IPS DF 6.9 (cell line): ENCODE measurements at places on chromosomes 7 and 10.

GRCh38 chr7:128035712-128036111, 4.5 kb upstream of the LRRC4 start:
- no peak for DNase-seq

- DNase-seq, result no peak
Measured at GRCh38 chr7:39324139-39324760, 242.0 kb upstream of the YAE1 start.

DNA sequence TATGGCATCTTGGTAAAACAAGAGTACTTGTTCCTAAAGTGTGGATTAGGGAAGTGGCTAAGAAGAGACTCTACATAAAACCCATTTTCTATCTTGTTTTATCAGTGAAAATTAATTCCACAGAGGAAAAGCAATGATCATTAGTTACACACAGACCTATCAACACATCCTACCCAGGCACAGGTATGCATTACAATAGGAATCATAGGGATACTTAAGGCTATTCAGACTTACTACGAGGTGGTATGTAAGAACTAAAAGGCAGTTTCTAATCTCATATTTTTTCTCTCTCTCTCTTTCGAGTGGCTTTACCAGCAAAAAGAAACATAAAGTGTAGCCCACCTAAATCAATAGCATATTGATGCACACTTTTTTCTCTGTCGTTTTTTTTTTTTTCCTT, 166.3 kb upstream of the FEZF1 start:
- no peak for DNase-seq

GRCh38 chr7:50068026-50068425, 25.0 kb downstream of the ZPBP start:
- DNase-seq, result peak; percentile 0

- DNase-seq, result no peak
Measured at GRCh38 chr10:17161775-17162174, 32.2 kb upstream of the CUBN start.

DNA sequence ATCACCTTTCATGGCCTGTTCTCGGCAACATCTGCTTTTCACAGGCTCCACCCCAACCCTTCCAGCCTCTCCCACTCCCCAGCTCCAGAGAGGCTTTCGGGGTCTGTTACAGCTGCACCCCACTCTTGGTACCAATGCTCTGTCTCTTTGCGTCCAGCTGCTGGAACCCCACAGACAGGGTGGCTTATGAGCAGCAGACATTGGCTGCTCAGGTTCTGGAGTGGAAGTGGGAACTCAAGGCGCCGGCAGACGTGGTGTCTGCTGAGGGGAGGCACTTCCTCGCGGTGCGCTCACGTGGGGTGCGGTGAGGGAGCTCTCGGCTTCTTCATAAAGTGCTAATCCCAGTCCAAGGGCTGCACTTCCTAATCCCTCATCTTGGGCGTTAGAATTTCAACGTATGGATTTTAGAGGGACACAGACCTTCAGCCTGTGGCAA, 185.7 kb downstream of the ELFN1 start:
- DNase-seq, result no peak

DNA sequence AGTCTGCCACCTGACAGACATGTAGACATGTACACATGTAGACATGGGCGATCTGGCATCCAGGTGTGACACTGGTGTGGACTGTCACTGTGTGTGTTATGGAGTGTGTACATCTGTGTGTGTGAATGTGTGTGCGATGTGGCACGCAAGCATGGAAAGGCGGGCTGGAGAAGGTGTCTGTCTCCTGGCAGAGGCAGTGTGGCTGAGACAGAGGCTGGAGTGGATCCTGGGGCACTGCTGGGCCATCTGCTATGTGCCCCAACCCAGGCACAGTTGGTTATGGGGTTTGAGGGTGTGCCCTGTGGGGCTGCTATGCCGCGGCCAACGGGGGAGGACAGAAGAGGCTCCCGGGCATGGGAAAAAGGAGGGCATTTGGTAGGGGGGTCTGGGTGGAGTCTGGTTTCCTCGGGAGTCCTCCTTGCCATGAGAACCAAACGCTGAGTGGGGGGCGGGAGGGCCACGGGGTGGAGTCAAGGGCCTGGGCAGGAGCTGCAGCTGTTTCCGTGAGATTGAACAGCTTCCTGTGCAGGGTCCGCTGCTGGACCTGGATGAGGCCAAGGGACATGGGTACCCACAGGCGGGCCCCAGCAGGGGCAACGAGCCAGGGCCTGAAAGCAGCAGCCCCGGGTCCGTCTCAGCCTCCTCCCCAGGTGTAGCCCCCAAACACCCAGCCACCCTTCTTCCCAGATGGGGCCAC, 1.3 kb downstream of the ELN start:
- no peak for DNase-seq

GRCh38 chr10:31936933-31937332, 8.3 kb upstream of the ARHGAP12 start:
- no peak for DNase-seq

DNA sequence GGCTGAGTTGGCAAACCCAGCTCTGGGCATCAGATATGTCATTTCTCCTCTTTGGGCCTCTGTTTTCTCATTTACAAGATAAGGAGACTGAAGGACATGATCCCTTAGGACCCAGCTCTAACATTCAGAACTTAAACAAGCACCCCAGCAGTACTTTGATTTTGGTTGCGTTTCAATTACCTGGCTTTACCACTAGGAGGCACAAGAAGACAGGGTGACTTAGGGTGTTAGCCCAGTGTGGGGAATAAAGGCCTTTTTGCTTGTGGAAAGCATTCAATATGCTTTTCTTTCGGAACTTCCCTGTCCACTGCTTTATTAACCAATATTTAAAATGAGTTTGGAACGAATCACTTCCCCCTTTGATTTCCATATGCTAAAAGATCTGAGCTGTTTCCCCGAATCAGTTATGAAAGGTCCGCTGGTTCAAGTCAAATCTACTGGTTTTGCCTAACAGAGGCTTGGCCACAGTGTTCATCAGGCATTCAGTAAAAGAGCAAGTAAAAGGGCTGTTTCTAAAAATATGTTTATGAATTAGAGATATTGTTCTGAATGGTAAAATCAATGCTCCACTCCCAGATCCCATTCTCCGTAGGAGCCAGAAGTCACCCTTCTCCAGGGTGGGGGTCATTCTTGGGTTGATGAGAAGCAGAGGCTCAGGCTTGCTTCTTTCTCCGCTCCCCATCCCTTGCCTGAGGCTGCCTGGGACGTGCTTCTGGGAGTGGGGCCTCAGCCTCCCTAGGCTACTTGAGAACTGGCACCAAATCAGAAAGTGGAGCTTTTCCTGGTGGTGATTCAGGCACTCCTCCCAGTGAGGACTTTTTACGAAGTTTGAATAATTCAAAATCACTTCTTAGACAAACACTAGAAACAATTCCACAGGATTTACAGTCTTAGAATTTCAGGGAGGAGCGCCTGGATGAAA, 105.5 kb downstream of the MYOF start:
- peak; percentile 57 for DNase-seq

GRCh38 chr10:24541239-24541753, 182.4 kb downstream of the ARHGAP21 start:
- no peak for DNase-seq

- no peak for DNase-seq
Measured at GRCh38 chr10:104045151-104046089, 40.3 kb downstream of the COL17A1 start.

GRCh38 chr7:636396-636795, 90.1 kb upstream of the DNAAF5 start:
- DNase-seq, result no peak

GRCh38 chr10:84405662-84406061, 77.3 kb downstream of the CCSER2 start:
- no peak for DNase-seq

DNA sequence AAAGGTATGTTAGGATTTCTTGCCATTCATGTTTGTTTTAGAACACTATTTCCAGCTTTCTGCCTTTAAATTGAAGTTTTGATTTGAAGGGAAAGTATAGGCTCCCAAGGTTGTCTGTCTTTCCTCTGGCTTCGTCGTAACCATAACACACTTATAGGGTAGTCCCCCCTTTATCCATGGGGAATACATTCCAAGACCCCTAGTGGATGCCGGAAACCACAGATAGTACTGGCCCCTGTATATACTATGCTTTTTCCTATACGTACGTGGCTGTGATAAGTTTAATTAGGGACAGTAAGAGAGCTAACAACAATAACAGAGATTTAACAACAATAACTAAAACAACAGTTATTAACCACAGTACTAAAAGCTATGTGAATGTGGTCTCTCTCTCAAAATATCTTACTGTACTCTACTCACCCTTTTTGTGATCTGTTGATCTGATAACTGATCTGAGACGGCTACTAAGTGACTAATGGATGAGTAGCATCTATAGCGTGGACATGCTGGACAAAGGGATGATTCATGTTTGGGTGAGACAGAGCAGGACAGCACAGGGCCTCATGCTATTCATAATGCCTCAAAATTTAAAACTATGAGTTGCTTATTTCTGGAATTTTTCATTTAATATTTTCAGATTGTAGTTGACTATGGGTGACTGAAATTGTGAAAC, 273.1 kb downstream of the AUTS2 start:
- DNase-seq, result no peak

DNA sequence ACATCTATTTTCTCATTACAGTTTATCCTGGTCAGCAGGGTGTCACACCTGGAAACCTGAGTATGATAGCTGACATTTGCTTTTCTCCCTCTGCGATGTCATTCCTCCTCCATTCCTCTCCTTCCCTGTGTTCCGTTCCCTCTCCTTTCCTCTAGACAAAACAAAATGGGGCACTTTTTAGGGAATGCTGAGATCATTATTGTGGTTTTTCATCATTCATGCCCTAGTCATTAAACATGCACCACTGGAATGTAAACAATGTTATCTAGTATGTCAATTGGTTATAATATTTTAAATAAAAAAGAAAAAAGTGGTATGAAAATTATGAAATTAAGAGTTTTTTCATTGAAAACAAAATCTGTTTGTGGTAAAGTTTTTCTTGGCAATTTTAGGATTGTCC, 132.6 kb downstream of the MAPK8 start:
- no peak for DNase-seq

DNA sequence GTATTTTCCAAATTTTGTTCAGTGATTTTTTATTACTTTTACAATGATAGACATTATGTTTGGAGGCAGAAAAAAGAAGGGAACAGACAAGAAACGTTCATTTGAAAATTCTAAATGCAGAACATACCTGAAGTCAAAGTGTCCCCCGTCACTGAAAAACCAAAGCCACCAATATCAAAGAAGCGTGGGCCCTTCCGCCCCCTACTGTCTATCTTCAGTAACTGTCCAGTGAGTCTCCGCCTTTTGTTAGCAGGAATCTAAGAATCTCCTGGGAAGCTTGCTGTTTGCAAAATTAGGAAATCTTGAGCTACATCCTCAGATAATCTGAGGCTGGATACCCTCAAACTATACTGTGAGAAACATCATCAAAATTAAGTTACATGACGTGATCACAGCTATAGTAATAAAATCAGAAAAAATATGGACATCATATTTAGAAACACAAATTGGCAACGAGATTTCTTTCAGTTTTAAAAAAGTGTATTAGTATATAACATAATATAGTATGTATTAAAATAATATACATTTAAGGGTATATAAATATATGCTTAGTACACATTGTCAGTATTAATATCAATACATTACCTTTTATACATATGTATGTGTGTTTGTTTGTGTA, 169.3 kb upstream of the AKR1E2 start:
- no peak for DNase-seq

GRCh38 chr7:71511361-71511807, 379.4 kb downstream of the GALNT17 start:
- DNase-seq, result no peak

GRCh38 chr7:155568842-155569494, 22.6 kb upstream of the CNPY1 start:
- no peak for DNase-seq
